ENCODE measurements at places on chromosomes 16 and 17.

DNA sequence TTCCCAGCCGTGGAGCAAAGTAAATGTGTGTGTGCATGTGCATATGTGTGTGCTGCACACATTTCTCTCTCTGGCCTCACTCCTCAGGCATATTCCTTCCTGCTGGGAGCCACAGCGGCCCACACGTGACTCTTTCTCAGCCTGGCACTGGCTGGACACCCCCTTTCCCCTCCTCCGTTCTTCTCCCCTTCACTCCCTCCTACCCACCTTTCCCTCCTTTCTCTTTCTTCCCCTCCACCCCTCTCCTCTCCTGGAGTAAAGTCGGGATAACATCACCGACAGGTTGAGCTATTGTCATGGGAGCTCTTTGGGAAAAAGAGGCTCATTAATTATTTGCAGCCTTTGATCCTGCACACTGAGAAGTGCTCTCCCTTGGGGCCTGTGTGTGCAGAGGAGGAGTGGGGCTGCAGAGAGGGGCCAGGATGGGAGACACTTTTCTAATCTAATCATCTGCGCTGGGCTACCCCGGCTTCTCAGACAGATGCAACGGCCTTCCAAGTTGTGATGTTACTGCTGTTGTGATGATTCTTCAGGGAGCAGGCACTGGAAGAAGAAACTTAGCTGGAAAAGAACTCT, 126.3 kb upstream of the HSBP1 start:
- DNase-seq, result no peak

- no peak for DNase-seq
These were observed 171.4 kb downstream of the IRX5 start for GRCh38 chr16:55102077-55102476.

GRCh38 chr16:2482708-2483534, 8.0 kb downstream of the TBC1D24 start:
- no peak for DNase-seq

DNA sequence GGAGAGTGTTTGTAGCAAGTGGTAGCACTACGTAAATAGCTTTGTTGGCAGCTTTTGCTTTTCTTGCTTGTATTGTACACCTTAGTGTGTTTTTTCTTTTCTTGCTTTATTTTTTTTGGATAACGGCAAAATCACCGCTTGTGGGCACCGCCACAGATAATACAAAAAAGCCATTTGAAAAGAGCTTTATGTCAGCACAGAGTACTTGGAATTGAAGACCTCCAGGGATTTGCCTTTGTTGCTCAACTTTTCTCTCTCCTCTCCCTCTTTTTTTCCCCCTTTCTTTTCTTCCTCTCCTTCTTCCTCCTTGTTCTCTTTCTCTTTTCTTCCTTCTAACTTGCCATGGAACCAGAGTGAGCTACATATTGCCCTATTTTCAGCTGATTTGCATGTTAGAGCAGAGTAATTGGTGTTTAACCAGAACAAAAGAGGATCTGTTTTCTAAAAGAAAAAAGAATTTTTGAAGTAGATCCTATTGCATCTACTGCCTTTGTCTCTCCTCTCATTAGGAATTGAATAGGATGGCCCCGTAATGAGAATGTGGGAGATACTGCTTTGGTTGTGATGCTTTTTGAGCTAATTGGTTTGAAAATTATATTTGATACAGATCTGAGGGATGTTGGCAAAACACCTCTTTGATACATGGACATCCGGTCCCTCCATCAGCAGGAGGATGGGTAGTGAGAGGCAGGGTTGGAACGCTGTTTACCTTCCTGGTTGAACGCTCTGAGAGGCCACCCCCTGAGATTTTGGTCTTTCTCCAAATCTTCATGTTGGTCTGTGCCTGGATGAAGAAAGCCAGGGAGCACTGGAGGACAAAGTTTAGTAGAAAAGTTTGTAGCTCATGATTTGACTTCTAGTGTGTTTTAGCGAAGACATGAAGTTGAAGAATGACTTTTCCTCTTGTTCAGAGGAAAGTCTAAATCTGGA, 85.6 kb downstream of the MSI2 start:
- no peak for DNase-seq

DNA sequence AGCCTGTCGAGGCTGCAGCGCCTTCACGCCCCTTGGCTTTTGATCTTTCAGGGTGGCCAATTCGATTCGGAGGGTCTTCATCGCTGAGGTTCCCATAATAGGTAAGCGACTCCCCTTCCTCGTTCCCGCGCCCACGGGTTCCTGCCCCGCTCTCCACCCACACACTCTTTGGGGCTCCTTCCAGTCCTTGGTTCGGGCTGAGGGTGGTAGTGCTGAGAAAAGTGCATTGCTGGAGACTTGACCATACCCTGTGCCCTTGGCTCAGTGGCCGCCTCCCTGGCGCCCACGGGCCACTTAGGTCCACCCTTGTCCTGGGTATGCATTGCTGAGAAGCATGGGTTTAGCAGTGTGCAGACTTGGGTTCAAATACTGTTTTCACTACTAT, 491 bp downstream of the POLR2C start:
- DNase-seq, result no peak
